OCI-M1 (cell line): ENCODE measurements at places on chromosomes 12 and 14.

GRCh38 chr12:116783525-116784237 is 45.6 kb downstream of the RNFT2 start:
- no peak for DNase-seq

GRCh38 chr12:11067514-11067913 is 5.4 kb upstream of the TAS2R46 start:
- DNase-seq = no peak

- DNase-seq = peak; percentile 55
Measured at GRCh38 chr12:76790564-76791552, 26.9 kb downstream of the ZDHHC17 start.

GRCh38 chr12:2691345-2692071 is 103.3 kb upstream of the FKBP4 start:
- DNase-seq = peak; percentile 72

DNA sequence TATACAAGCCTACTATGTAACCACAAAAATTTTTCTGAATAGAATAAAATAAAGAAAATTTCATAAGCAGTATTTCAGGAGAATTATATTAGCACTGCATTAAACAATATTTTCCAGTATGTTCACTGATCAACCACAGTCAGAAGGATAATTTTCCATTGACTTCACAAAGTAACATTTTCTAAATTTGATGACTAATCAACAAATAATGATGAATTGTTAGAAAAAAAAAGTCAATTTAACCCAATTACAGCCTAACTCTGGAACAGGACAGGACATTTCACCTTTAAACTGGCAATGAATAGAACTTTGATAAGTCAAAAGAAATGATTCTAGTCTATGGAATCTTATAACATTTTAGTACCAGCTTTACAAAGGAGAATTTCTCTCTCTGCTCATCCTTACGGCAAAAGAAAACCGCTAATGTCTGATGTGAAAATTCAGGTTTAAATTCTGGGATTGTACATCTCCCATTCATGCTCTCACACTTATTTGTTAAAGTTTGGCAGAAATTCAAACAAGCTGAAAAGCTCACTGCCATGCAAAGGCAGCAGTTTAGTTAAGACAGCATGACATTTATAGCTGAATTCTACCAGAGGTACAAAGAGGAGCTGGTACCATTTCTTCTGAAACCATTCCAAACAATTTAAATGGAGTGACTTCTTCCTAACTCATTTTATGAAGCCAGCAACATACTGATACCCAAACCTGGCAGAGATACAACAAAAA is 84.5 kb downstream of the MDGA2 start:
- DNase-seq = no peak

GRCh38 chr14:65972346-65972870 is 513.8 kb upstream of the CCDC196 start:
- DNase-seq = no peak

DNA sequence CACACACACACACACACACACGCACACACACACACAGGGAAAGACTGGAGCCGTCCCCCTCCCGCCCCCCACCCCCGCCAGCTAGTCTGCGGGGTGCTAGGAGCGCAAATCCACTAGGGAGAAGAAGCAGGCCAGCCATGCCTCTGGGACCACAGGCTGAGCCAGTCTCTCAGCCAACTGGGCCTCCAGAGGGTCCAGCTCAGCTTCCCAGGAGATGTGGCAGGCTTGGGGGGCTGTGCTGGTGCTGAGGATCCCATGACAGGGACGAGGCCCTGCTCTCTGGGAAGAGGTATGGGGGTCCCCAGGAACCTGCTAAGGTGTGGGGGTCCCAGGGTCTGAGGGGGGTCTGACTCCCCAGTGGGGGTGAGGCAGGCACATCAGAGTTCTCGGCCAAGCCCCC is 133.5 kb downstream of the NCOR2 start:
- no peak for DNase-seq

- DNase-seq = no peak
Measured at GRCh38 chr12:148676-149416, 65.1 kb downstream of the SLC6A12 start.

GRCh38 chr12:1099158-1099557 is 108.1 kb downstream of the ERC1 start:
- DNase-seq = no peak

GRCh38 chr12:89319122-89319521 is 33.2 kb downstream of the DUSP6 start:
- DNase-seq = no peak

GRCh38 chr14:35189422-35189821 is 67.1 kb downstream of the PRORP start:
- no peak for DNase-seq

- no peak for DNase-seq
Measured at GRCh38 chr12:19217446-19217845, 87.9 kb downstream of the PLEKHA5 start.

DNA sequence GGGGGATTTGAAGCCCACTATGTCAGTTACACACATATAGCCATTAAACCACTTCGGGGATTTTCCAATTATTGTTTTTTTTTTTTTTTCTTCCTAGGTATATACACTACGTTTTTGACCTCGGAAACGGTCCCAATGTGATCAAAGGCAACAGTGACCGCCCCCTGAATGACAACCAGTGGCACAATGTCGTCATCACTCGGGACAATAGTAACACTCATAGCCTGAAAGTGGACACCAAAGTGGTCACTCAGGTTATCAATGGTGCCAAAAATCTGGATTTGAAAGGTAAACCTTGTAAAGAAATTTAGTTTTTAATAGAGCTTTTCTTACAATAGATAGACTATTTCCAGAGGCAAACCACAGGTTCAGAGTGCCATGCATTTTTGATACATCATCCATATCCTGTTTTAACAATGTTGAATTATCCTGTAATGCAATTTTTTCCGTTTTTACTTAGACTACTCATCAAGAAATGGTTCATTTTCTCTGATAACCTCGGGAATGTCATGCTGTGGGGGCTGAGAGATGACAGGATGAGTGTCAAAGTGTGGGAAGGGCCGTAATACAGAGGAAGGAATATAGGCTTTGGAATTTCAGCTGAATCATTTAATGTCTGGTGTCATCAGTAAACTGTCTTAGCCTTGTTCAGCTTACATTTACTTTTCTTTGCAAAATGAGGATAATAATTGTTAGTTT is 797.1 kb downstream of the NRXN3 start:
- DNase-seq = no peak

GRCh38 chr14:104532191-104532555 is 47.4 kb upstream of the C14orf180 start:
- DNase-seq = no peak

DNA sequence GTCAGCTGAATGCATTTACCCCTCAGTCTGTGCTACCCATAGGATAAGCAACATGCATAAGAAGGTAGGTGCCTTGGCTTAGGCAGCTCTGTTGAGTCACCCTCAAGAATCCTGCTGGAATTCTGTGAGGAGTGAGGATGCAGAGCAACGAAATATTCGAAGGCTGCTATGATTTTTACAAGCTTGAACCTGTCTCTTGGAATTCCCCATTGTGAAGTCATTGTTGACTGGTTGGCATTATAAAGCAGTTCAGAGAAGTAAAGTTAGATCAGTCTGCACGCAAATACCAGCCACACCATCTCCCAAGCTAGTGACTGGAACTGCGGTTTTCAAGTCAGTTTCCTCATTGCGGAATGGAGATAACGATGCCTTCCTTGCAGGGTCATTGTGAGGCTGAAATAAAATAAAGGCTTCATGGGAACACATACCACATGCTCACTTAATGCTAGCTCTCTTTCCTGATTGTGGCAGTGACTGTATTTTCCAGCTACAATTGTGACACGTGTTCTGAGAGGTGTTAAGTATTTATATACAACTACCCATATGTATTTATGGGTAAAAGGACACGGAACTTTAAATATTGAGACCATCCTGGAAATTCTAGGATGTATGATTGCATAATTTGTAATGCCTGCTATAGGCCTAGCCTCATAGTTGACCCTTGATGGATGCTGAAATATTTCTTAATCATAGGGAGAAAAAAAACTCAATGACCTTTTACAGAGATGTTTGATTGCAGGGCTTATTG is 96.7 kb downstream of the ETV6 start:
- peak; percentile 95 for DNase-seq

DNA sequence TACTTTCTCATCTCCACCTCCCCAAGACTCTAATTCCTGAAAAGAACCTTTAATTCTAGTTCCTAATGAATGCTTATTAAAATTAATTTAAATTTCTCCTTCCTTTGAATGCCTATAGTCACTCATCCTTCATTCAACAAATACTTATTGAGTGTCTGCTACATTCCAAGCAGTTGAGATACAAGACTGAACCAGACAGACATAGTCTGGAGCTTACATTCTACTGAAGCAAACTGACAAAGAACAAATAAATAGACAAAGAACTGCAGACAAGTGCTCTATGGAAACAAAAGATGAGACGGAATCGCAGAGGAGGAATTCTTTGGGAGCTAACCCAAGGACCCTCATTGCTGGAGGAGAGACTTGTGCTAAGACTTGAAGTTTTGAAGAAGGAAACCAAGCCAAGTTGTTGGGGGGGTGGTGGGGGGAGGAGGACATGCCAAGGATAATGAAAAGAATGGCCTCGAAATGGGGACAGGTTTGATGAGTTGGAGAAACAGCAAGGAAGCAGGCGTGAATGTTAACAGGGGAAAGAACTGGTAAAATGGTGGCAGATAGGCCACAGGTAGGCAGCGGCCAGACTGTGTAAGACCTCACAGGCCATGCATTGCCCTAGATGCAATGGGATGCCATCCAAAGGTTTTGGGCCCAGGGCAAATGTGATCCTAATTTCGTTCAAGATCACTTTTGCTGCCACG is 9.7 kb upstream of the TDG start:
- DNase-seq = peak; percentile 41

DNA sequence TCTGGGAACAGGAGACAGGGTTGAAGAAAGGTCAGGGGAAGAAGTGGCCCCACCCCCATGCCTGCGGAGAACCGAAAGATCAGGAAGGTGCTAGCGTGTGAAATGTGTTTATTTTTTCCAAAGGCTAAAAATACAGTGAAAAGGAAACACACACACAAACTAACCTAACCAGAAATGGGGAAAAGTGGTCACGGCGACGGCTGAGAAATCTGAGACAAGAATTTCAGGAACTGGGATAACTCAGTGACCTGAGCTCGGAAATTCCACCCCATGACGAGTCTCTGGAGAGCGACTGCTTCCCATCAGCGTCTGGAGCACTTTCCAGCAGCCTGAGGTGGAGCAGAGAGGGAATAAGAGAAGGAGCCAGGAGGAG is 16.6 kb upstream of the RND1 start:
- DNase-seq = no peak

GRCh38 chr12:9725213-9725870 is 7.6 kb downstream of the CLECL1 start:
- no peak for DNase-seq

DNA sequence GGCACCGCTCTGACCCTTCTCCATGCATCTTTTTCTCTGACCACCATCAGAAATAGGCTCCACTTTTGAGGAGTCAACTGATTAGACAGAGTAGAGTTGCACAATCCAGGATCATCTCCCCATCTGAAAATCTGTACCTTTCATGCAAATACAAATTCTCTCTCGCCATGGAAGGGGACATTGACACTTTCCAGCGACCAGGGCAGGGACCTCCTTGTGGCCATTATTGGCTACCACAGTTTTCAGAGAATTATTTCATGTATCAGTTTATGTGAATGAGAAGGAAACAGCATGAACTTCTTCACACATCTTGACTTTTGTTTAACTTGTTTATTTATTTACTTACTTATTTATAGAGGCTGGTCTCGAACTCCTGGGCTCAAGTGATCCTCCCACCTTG is 13.8 kb upstream of the RAN start:
- DNase-seq = no peak

GRCh38 chr14:22390195-22390594 is 198.8 kb downstream of the DAD1 start:
- no peak for DNase-seq

- DNase-seq = no peak
Measured at GRCh38 chr12:84891106-84891838, 21.3 kb downstream of the SLC6A15 start.

GRCh38 chr12:55659486-55660385 is 23.0 kb downstream of the OR10P1 start:
- peak; percentile 55 for DNase-seq

DNA sequence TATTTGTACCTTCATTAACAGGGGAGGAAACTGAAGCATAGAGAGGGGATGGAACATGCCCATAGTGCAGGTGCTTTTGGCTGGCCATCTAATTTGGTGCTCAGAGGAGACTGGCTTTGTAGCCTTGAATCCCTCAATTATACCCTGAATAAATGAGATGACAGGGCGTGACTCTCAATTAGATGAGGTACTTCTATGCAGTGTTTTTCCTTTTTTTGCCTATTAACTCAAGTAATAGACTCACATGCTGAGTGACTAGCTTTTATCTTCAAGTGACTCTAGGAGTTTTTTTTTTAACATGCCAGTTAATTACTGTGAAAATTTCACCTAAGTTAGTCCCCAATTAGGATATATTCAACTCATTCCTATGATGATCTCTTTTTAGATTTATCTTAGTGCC is 243.7 kb downstream of the DACT1 start:
- no peak for DNase-seq

DNA sequence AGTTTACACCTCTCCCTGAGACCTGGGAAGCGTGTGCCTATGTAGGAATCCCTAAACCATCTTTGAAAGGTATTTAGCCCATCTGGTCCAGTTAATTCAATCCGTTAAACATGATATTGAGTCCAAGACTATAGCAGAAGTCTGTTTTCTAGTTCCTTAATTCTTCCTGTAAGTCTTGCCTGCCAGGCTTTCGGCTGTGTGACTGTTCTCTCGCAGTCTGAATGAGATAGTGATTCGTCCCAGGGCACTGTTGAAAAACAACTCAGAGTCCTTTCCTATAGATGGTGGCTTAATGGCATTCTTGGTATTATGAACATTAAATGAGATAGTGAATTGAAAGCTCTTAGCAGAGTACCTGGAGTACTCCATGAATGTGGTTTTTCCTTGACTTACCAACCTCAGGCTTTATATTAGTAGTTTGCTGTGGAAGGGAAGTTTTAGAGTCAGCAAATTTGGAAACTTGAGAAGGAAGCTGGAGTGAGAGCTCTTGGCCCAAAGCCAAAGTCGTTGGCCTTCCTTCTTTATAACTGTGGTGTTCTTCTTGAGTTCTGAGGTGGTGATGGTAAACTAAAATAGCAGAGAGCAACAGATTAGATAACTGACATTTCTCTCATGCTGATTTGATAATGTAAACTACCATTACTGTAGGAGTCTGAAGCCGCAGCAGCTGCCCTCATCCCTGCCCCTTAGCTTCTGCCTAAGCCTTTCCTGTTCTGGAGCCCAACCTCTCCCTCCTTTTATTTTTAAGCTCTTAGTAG is 76.5 kb downstream of the TGFB3 start:
- peak; percentile 73 for DNase-seq

- peak; percentile 3 for DNase-seq
Measured at GRCh38 chr14:89629383-89629782, 212.3 kb upstream of the FOXN3 start.

- no peak for DNase-seq
Measured at GRCh38 chr14:49975799-49976198, 82.9 kb downstream of the ARF6 start.

GRCh38 chr12:64237382-64237781 is 15.3 kb upstream of the KICS2 start:
- no peak for DNase-seq

GRCh38 chr12:100715976-100716944 is 78.3 kb upstream of the ANO4 start:
- DNase-seq = no peak
